ENCODE measurements at places on chromosomes 7 and 10. TPM values are rescaled to one million over a fixed set of nuclear protein-coding genes. Genes with fewer than 3 reads are reported as not detected.
A peak's percentile ranks its signal among the peaks of the same experiment; 100 is the strongest.

KNDC1 gene
- not detected for total RNA-seq

PNLIPRP2 gene
- not detected for total RNA-seq

VWC2 gene
- not detected for total RNA-seq

CNTNAP2 gene
- total RNA-seq: 1.4 TPM

ALOX5 gene
- total RNA-seq: not detected

GALNT17 gene
- total RNA-seq: 1.4 TPM

HOXA10 gene
- not detected for total RNA-seq

ZNF518A gene
- 14.9 TPM for total RNA-seq

GRCh38 chr10:71648933-71649320 is 70.7 kb downstream of the C10orf105 start:
- no peak for DNase-seq

DNA sequence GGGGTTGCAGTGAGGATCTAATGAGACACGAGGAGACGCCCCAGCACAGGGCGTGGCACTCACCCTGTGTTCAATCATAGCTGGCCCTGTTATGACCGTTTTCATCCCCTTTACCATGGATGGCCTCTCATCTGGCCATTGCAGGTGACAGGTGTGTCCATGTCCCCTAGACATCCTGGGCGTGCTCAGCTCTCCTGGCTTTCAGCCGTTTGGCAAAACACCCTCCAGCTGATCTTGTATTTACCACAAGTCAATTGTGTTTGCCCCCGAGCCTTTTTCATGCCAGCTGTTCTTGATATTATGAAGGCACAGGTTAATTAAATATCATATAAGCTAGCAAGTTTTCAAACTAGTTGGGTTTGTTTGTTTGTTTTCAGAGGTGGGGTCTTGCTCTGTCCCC is 97.1 kb downstream of the CHST15 start:
- no peak for DNase-seq

- DNase-seq: peak; percentile 19
These were observed 72.1 kb downstream of the DNMBP start for GRCh38 chr10:99937630-99938029.

DNA sequence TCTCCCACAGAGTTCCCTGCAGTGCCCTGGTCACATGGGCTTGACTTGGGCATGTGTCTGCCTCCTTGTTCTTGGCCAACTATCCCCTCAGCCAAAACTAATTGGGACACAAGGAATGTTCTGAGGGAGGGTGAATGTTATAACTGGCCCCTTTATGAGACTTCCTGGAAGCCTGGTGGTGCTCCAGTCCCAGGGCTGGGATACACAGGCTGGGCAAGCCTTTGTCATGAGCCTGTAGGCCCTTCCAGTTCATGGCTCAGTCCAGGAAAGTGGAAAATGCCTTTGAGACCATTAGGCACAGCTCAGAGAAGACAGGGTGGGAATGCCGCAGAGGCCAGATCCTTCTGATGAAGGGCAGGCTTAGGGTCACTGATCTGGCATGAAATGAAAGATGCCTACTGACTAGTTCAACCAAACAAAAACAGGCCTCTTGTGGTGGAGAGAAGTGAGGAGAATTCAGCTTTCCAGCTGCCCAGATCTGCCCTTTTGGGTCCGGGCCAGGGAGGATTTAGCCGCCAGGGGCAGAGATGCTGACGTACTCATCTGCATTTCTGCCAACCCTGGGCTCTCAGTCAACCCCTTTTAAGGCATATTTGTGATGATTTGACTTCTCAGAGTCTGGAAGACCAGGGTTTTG is 961.5 kb downstream of the KCNMA1 start:
- no peak for DNase-seq

Measured in osteocyte (in vitro differentiated cells).